PC-3 (cell line): ENCODE measurements at places on chromosomes 6 and 20. TPM values are rescaled to one million over a fixed set of nuclear protein-coding genes. Genes with fewer than 3 reads are reported as not detected.

DNA sequence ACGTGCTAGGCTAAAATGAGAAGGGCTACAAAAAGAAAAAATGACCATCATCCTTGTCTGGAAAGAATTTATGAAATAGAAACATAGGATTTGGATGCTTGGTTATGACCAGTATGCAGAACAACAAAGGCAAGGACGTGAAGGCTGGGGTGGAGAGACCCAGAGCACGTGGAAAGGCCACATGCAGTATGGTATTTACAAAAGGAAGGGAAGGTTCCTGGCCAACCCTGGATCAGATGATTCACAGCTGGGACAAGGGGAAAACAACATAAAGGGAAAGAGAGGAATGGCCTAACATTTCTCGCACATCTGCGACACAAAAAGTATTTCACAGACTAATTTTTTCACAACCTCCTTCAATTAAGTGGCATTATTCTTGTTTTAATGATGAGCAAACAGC, 8.2 kb downstream of the STX7 start:
- no peak overlapping the region for H3K4me3 ChIP-seq

DNA sequence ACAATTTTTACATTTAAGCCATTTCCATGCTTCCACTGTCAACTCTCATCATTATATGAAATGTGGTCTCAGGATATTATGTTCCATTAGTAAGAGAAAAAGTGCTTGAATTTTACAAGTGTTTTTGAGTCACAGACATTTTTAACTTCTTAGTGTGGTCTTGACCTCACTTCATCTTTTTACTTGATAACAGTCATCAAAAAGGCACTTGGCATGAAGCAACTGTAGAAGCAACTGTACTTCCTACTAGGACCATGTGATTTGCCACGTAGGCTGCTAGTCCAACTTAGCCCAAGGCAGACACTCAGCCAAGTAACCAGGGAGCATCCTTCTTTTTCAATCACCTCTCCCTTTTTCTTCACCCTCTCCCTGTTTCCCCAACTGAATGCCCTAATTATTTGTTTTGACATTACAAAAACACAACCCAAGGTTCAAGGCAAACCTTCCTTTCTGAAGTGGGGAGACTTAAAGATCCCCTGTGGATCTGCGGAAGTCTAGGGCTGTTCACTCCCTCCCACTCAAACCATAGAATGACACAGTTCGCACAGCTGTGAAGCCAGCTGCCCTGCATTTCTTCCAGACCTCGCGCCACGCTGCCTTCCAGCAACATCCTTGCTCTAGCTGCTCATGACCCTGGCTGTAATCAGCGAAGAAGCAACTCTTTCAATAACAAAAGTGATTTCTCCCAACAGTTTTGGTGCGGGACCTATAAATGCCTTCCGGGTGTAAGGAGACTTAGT, 45.0 kb downstream of the PHACTR1 start:
- DNase-seq: no peak
- no peaks in the 10 kb centered on the region for H3K4me1 ChIP-seq
- H3K36me3 ChIP-seq: no peaks in the 10 kb centered on the region
- no peak overlapping the region for H3K4me3 ChIP-seq

- H3K4me3 ChIP-seq: no peak overlapping the region
- no peaks in the 10 kb centered on the region for H3K36me3 ChIP-seq
- H3K4me1 ChIP-seq: peaks cover 26% of the 10 kb centered on the region
- peak; percentile 24 for DNase-seq
- H3K27me3 ChIP-seq: no peaks in the 10 kb centered on the region
These were observed 63.2 kb downstream of the PKIB start for GRCh38 chr6:122673343-122673961.

DNA sequence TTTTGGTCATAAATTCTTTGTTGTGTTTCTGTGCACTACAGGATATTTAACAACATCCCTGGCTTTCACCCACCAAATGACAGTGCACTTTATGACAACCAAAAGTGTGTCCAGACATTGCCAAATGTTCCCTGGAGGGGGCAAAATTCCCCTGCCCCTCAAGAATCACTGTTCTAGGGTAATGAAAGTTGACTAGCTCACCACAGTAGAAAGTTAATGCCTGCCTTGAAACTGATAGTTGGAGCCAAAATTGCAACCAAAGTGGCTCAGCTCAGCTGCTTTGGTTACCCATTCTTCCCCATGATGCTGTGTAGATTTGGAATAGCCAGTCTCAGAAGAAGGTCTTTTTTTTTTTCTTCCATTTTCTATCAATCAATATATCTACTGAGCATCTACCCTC, 150.6 kb downstream of the RALGAPA2 start:
- H3K36me3 ChIP-seq: no peaks in the 10 kb centered on the region
- DNase-seq: no peak
- H3K4me1 ChIP-seq: no peaks in the 10 kb centered on the region

DNA sequence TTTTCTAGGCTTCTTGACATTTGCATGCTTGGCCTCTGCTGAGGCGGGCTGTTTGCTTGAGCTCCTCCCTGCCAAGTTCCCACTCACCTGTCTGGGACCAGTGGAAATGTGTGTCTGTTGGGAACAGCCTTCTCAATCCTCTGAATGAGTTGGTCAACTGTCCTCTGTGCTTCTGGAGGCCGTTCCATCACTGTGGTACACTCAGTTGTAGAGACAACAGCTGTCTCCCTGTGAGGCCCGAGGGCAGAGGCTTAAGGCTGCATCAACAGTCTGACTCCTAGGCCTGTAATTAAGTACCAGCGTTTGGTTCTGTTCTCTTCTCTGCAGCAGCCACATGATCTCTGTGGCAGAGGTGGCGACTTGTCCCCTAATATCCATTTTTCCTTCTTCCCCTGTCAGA, 110.9 kb downstream of the CDC5L start:
- H3K27me3 ChIP-seq: no peaks in the 10 kb centered on the region
- no peak for DNase-seq
- no peak overlapping the region for H3K27ac ChIP-seq
- H3K4me3 ChIP-seq: no peak overlapping the region
- H3K36me3 ChIP-seq: no peaks in the 10 kb centered on the region
- peaks cover 22% of the 10 kb centered on the region for H3K4me1 ChIP-seq

- peak overlapping the region; percentile 38 for H3K27ac ChIP-seq
- no peaks in the 10 kb centered on the region for H3K36me3 ChIP-seq
- no peaks in the 10 kb centered on the region for H3K27me3 ChIP-seq
- no peak overlapping the region for H3K4me3 ChIP-seq
- H3K4me1 ChIP-seq: peaks cover 21% of the 10 kb centered on the region
These were observed 136.1 kb upstream of the CDYL start for GRCh38 chr6:4640139-4640538.

GRCh38 chr6:16414205-16414604, 175.8 kb downstream of the GMPR start:
- H3K4me1 ChIP-seq: peaks cover 6% of the 10 kb centered on the region
- DNase-seq: no peak
- no peaks in the 10 kb centered on the region for H3K36me3 ChIP-seq

DNA sequence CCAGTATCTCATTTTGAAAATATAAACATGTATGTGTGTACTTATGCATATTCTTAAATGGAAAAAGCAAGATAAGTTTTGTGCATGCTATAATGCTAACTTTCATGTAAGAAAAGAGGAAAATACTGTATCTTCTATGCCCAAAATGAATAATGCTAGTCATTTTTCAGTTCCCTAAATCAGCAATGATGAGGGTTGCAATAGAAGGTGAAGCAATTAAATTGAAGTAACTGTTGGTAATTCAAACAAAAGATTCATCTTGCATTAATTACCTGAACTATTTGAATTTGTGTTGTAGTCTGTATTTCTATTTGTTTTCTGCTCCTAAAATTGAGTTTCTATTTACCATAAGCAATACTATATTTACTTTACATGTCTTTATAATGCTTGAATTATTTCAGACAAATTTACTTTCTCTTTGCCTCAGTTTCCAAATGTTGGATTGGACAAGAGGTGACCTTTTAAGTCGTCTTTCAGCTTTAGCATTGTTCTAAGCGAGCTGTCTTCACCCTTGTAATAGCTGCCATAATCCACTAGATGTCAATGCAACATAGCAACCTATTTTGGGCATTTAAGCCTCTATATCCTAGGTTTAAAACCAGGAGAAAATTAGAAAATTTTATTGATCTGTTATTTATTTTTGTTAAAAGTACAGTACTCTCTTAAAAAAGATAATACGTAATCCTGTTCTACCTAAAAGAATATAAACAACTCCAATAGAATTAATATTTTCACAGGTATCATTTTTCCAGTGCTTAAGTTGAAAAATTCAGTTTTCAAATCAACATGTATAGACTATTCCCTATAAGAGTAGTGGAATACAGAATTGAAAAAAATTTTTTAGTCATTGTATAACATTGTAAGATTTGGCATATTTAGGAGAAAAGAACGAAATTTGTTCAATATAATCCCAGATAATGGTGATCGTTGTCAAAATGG, 52.3 kb upstream of the IFNGR1 start:
- no peak overlapping the region for H3K27ac ChIP-seq
- peak; percentile 67 for DNase-seq

The TFAP2A gene
- 29.4 and 35.5 TPM in 2 replicates for total RNA-seq
